ENCODE measurements at places on chromosomes 3 and 15.

DNA sequence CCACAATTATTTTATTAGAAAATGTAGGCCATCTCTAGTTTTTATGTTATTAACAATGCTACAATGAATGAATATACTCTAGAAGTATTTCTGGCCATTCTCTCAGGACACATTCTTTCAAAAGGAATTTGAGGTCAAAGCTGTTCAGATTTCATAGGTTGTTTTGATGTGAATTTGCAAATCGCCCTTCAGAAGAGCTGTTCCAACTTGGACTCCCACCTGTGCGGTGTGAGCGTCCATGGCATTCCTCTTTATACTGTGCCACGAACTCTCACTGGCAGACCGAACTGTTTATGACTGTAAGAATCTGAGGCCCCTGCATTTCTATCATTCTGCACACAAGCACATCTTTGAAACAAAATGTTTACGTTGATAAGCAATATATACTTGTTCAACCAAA is 18.6 kb upstream of the SLC24A5 start:
- DNase-seq = no peak

- no peak for DNase-seq
These were observed 75.5 kb downstream of the DAPK2 start for GRCh38 chr15:63970621-63971426.

- no peak for DNase-seq
These were observed 498.7 kb downstream of the EPHA3 start for GRCh38 chr3:89606151-89606550.

DNA sequence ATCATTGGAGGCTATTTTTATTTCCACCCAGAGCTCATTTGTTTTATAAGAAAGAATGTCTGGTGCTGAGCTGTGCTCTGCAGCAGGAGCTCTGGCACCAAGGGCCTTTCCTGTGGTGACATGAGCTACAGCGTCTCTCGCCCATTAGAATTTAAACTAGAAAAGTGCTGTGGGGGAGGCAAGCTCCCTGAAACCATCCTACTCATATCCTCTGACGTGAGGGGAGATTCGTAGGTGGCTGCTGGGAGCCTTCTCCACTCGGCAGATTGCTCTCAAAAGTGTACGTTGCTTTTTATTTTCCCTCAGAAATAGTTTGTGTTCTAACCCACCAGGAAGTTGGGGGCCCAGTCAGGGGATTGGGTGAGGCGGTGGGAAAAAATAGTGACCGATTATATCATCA is 76.3 kb upstream of the ARHGEF3 start:
- DNase-seq = no peak

- no peak for DNase-seq
These were observed 11.1 kb downstream of the UACA start for GRCh38 chr15:70752193-70752635.

DNA sequence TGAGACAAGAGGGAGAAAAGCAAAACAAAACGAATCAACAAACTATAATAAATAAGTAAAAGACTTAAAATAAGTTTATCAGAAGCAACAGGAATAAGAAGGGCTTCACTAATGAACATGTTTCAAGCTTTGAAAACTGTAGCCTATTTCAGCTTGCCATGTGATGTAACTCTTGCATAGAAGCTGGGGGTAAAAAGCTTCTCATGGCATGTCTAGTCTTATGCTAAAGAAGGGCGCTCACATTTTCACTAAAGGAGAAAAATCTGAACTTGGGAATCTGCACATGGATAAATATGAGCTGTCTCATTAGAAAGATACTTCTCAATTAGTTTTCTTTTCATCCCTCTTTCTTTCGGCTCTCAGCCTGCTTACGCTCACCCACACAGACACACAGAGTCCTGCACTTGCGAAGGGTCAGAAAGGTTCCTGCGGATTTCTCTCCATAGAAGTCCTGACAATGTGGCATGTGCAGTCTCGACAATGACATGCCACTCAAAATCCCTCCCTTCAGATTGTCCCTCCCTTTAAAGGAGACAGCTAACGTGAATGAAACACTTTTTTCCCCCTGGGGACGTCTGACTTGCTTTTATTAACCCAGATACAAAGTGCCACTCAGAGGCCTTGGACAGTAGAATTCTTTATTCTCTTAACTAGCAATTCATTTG is 568.9 kb upstream of the NR2F2 start:
- DNase-seq = no peak

DNA sequence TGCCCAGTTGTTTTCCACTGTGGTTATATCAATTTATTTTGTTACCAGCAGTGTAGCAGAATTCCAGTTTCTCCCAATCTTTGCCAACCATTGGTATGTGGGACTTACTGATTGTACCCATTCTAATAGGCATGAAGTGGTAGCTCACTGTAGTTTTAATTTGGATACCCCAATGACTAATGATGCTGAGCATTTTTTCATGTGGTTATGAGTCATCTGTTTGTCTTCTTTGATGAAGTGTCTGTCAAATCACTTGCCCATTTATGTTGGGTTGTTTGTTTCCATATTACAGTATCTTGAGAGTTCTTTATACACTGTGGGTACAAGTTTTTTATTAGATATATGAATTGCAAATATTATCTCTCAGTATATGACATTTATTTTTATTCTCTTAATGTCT is 644.3 kb downstream of the NR2F2 start:
- DNase-seq = no peak

DNA sequence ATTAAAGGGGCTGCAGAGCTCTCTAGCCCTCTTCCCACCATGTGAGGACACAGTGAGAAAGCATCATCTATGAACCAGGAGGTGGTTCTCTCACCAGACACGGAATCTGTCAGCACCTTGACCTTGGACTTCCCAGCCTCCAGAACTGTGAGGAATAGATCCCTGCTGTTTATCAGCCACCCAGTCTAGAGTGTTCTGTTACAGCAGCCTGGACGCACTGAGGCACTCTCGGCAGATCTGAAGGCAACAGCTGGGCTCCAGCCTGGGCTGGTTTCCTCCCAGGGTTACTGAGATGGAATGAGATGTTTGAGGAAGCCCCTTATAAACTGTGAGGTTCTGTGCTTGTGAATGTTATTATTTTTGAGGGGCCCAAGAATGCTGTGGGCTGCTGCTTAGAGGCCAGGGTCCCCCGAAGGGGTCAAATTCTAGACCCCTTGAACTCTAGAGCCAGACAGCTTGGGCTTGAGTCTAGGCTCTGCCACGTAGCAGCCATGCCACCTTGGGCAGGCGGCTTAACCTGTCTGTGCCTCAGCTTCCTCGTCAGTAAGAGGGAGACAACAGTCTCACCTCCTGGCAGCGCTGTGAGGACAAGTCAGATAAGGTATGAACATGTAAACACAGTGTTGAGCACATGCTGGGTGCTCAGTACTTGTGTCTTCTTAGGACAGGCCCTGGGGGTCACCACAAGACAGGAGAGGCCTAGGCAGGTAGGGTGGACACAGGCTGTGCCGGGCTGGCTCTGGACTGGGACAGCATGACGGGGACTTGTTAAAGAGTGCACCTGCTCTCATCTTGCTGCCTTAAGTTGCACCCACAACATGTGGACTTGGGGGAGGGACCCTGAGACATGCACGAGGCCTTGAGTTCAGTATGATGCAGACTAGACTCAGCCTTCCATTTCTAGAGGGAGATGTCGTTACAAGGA is 49.2 kb downstream of the MGLL start:
- DNase-seq = no peak

GRCh38 chr15:80789296-80789695 is 10.1 kb downstream of the CEMIP start:
- DNase-seq = no peak

DNA sequence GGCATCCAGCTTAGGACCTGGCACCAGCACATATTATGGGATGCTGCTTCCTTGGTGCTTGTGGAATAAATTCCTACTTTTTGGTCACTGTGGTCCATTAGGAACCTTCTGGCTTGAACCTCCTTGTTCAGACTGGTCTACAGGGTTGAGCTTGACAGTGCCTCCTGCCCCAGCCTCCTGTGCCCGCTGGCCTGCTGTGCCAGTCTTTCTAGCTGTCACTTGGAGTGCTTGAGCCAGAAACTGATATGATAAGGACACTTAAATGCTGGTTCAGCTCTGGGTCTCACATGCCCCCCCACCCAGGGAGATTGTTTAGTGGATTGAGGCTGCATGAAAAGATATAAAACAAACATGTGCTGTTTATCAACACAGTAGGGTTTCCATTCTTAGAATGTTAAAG is 147.8 kb downstream of the SLCO3A1 start:
- peak; percentile 83 for DNase-seq

GRCh38 chr3:188471723-188472122 is 317.8 kb downstream of the LPP start:
- no peak for DNase-seq

GRCh38 chr3:100401674-100402041 is 319 bp downstream of the LNP1 start:
- DNase-seq = no peak

GRCh38 chr15:74040109-74040850 is 42.1 kb downstream of the GOLGA6A start:
- no peak for DNase-seq

DNA sequence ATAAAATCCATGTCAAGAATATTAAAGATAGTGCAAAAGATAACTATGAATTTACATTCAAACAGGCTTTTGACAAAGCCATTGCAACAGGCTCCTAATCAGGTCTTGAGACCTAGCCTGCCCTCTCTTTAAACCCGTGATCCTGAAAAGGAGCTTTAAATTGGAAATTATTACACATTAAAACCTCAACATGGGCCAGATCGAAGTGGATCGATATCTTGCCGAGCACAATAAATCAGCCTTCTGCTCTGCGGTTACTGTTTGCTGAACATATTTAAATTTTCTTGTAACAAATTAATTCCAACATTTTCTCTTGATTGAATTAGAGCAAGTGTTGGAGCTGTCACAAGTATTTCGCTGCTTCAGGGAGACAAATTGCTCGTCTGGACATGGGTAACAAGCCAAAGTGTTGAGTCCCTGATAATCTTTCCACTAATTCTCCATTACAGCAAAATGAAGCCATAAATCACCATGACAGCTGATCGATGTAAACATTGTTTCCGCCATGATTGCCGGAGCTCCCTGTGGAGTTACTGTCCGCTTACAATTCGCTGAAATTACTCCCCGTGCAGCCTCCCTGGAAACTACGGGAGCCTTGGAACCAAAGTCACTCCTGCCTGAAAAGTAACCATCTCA is 47.6 kb downstream of the SHOX2 start:
- no peak for DNase-seq

DNA sequence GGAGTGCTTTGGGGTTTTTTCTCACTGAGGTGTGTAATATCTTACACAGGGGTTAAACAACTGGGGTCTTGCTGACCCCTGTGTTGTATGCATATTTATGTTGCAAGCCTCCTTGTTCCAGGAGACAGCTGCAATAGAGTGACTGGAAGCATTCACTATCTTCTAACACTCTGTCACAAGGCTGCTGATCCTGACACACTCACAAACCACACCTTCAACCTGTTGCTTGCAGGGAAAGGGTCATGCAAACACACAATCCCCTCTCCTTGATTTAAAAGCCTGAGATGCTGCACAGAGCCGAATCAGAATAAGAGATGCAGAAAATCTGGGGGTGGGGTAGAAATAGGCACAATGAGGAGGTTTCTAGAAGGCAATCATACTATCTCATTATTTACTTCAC is 197.3 kb downstream of the CADPS start:
- DNase-seq = no peak

GRCh38 chr3:171165499-171165921 is 139.0 kb upstream of the SLC2A2 start:
- no peak for DNase-seq

- DNase-seq = no peak
These were observed 123.3 kb upstream of the IGF1R start for GRCh38 chr15:98524838-98525660.

GRCh38 chr3:80676866-80677265 is 909.1 kb upstream of the ROBO1 start:
- DNase-seq = no peak

DNA sequence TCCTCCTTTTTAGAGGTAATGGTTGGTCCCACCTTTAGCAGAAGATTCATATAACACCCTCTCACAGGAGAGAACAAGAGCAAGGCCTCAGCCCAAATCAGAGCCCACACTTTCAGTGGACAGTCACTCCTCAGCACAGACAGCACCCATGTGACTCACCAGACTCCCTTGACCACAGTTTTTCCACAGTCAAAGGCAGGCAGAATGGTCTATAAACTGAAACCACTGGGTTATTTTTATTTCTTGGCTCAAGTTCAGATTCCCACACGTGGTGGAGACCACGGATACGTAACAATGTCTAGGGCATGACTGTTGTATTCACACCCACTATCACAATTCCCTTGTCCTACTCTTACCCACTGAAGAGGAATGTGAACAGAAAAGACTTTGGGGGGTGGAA is 237.8 kb upstream of the UBE2E1 start:
- DNase-seq = no peak

- DNase-seq = no peak
These were observed 47.5 kb upstream of the SELENOK start for GRCh38 chr3:53939086-53939582.

- DNase-seq = no peak
These were observed 1.9 kb upstream of the ALS2CL start for GRCh38 chr3:46695177-46695961.

DNA sequence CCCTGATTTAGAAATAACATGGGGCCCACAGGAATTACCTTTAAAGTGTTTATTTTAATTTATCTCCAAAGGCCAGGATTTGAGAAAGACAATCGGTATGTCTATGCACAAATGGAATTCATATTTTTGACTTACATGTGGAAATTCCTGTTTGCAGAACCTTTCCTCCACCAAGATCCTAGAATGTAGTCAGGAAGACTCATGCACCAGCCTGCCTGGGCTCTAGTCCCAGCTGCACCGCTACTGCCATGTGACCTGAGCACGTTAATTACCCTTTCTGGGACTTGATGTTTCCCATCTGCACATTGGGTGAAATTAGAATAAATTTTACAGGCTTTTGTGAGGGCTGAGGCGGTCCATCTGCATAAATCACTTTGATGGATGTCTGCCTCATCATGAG is 194.2 kb downstream of the ATP10A start:
- DNase-seq = no peak

DNA sequence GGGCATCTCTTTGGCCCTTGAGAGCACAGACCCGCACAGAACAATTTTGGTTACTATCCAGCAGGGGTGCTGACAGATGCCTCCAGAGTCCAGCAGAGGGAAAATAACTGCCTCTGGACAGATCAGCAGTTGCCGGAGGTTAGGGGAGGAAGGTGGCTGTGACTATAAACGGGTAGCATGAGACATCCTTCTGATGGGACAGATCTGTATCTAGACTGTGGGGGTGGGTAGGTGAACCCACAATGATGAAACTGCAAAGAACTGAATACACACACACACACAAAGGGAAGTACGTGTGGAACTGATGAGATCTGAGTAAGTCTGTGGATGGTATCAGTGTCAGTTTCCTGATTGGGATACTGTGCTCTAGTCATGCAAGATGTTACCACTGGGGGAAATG is 21.2 kb downstream of the ADAMTS7 start:
- DNase-seq = no peak

DNA sequence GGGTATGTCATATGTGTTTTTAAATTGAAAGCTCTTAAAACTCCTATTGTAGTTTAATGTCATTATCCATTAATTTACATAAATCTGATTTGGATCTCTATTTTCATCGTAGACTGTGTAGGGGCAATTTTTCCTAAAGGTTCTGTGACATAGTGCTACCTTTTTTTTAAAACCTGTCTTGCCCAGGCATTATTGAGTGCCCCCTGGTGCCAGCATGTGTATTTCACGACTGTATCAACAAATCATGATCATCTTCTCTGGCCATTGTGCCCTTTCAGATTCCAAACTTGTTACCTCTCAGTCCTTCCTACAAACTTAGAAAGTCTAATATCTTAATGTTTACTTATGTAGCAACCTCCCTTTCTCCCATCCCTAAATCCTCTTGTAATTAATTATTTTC is 97.2 kb upstream of the FLNB start:
- no peak for DNase-seq

GRCh38 chr3:77412584-77412983 is 372.7 kb downstream of the ROBO2 start:
- DNase-seq = no peak

- DNase-seq = no peak
These were observed 63.0 kb downstream of the VPS8 start for GRCh38 chr3:184874709-184875644.

All from NCI-H187 treated with DMSO at 0.1 percent for 48 hours (cell line).